ENCODE measurements at places on chromosomes 3 and 15.

- no peak for DNase-seq
Measured at GRCh38 chr15:28985316-28985645, 99.5 kb downstream of the APBA2 start.

DNA sequence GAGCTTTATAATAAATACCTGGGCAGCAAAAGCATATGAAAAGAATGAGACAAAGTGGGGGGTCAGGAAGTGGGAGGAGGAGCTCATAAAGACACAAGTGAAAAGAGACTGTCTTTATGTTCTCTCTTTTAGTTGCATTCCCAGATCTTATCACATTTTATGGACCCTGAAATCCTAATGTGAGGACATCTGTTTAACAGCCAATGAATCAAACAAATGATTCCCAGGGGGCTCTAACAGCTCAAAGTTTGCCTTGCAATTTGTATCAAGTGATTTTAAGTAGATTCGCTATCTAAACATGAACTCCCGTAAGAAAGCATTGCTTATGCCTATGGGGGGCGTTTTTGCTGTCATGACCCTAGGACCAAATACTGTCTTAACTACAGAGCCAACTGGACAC, 332.3 kb upstream of the CNTN4 start:
- DNase-seq = no peak

DNA sequence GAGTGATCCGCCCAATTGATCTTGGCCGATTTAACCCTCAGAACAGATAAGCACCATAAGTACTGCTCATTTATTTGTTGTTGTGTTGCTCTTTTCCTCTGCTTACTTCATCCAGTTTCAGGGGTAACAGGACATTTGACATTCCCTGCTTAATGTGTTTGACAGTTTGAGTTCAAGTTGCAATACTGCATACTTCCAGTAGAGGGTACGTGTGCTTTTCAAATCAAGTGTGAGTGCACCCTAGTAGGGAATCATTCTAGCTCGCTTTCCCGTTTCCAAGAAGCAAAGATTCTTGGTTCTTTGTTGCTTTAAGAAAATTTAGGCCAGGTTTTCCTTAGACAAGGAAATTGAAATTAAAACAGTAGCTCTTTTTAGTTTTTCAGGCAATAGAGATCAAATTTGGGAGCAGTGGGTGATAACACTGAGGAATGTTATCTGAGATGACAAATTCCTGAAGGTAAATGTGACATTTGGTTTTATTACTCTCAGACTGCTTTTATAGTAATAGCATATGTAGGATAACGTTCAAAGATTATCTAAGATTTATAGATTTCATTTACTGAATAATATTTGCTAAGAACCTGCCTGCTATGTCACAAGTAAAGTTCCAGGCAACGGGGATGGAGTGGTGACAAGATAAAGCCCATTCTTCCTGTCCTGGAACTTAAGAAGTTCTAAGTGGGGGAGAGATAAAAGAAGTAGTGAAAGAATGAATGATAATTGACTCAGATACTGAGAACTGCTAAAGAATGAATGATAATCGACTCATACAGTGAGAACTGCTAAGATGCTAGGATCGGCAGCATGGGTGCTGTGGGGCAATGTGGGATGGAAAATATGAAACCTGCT, 73.3 kb downstream of the SYNPR start:
- DNase-seq = peak; percentile 57

- DNase-seq = no peak
Measured at GRCh38 chr15:52706091-52706490, 26.9 kb upstream of the ATOSA start.

DNA sequence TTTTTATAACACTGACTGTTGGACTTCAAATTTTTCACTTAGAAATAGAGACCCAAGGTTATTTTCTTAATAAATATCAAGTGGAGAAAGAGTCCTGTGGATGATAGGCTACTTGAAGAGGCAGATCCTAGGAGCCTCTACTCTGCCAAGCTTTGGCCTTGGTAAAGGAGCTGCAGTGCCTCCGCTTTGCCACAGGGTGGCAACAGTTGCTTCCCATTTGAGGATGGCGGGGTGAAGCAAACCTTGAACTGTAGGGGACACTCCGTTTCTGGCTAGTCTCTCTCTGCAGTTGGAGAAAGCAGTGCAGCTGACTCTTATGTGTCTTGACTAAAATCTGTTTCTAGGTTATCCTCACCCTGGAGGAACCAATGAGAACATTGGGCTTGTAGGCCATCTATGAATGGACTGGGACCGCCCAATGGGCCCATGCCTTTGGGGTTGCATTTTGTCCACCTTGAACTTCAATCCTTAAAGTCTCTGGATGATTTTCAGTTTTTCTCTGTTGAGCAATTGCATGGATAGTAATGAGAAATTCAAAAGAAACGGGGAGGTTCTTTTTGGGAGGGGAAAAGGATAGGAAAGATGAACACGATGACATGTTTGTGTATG, 9.8 kb downstream of the SCG5 start:
- DNase-seq = peak; percentile 51

GRCh38 chr3:87082796-87083440, 92.0 kb upstream of the VGLL3 start:
- peak; percentile 73 for DNase-seq

DNA sequence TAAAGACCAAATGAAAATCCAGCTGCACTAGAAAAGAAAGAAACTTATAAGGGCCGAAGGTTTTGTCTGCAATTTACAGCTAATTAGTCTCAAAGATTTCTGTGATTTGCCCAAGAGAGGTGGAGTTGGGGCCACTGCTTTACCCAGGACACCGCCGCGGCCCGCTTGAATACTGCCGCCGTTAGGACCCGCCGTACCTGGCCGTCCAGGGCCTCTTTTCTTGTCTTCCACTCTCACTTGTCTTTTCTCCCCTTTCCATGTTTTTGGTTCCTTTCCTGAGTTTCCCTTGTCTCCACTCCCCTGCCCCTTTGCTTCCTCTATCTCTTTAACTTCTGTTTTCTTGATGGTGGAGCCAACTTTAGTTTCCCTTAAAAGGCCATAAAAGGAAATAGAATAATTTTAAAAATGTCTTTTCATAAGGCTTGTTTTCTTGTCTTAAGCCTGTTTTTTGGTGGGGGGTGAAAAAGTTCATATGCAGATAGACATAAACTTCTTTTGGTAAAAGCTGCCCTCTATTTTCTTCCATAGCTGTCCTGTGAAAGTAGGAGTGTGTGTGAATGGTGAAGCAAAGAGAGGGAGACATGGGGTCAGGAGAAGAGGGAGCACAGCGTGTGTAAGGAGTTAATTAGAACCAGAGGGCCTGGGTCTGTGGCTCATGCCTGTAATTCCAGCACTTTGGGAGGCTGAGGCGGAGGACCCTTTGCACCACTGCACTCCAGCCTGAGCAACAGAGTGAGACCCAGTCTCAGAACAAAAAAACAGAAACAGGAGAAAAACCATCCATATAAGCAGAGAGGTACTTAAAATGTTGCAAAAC, 16.0 kb upstream of the CCNL1 start:
- peak; percentile 34 for DNase-seq

DNA sequence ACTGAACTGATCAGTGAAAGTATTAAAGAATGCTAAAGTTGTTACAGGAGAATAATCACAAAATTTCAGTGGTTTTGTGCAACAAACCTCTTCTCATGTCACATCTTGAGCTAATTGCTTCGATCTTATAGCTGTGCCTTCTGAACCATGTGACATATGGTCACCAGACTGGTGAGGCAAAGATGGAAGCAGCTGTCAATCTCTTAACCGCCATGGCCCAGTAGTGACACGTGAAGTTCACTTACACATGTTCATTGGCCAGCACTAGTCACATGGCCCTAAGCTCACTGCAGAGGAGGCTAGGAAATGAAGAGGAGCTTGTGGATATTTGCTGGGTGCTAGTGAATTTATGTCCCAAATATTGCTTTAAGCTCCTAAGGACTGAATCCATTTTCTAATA, 32.5 kb downstream of the BOC start:
- no peak for DNase-seq

DNA sequence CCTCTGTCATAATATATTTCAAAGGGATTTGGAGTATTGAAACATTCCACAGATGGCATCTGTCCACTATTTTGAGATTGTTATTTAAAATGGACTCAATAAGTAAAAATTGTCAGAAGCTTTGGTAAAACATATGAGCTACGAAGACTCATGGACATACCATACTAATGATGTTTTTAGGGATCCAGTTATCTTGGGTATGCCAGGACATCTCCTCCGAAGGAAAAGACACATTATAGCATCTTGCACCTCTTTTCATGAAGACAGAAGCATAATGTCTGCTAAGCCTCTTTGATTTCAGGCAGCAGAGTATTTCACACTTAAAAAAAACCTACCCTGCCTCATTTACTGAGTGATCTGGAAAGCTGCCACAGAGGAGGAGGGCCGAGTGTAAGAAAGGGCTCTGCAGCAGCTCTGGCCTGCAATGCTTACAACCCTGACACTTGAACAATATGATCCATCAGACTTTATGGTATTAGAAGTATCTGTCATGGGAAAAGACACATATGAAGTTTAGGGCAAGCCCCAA, 284.8 kb downstream of the TUSC7 start:
- DNase-seq = no peak

- DNase-seq = no peak
Measured at GRCh38 chr15:89196994-89197393, 24.4 kb downstream of the RLBP1 start.

- peak; percentile 27 for DNase-seq
Measured at GRCh38 chr3:48634661-48635221, 520 bp downstream of the SLC26A6 start.

DNA sequence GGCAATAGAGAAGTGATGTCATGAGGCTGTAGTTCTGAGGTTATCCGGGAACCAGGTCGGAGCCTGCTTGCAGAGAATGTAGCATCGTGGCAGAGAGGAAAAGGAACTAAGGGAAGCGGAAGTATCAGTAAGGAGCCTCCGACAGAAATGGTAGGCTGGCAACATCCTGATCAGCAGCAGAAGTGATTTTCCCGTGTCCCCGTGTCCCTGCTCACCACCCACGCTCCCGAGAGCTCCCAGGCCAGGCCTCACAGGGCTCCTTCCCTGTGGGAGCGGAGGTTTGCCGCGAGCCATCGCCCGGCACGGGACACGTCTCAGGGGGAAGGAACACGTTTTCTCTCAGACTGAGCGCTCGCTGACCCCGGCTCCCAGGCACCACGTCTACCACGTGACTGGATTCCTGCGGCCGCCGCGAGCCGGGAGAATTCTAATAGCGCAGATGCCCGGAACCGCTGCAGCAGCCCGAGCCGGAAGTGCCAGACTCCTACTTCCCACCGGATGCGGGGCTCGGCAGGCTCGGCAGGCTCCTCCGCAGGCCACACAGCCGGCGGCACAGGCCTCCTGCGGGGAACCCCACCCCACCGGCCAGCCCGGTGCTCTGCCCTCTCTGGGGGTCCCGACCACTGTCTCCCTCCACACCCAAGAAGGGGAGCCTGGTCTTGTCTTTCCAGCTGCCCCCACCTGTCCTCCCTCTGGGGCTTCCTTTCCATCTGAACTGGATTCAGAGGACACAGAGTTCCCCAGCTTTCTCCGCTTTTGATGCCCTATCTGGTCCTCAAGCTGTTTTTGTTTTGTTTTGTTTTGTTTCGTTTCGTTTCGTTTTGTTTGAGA, 99.3 kb downstream of the BDH1 start:
- DNase-seq = peak; percentile 56

DNA sequence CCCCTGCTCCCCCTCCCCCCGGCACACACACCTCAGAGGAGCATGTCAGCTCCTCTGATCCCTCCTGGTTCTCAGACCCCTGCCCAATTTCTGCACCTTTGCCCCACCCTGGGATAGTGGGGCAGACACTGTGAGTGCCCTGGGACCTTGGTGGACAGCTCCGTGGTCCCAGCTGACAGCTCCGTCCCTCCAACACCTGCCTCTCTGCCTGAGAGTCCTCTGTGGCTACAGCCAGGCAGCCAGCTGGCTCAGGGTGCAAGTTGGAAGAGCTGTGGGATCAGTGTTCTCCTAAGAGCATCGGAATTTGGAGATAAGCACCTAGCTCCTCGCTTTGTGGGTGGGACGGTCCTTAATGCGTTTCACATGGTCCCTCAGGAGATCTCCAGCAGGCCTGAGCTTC, 43.7 kb upstream of the PGPEP1L start:
- no peak for DNase-seq

- DNase-seq = peak; percentile 89
Measured at GRCh38 chr15:100873029-100873677, 6.5 kb upstream of the ALDH1A3 start.

- no peak for DNase-seq
Measured at GRCh38 chr3:74122281-74122680, 492.2 kb downstream of the CNTN3 start.

GRCh38 chr15:79050341-79050740, 40.2 kb downstream of the RASGRF1 start:
- DNase-seq = no peak

GRCh38 chr15:98758224-98758623, 109.9 kb downstream of the IGF1R start:
- DNase-seq = no peak

GRCh38 chr15:101207867-101208288, 44.0 kb downstream of the CHSY1 start:
- DNase-seq = no peak

GRCh38 chr3:53748512-53749271, 97.5 kb downstream of the CHDH start:
- no peak for DNase-seq

DNA sequence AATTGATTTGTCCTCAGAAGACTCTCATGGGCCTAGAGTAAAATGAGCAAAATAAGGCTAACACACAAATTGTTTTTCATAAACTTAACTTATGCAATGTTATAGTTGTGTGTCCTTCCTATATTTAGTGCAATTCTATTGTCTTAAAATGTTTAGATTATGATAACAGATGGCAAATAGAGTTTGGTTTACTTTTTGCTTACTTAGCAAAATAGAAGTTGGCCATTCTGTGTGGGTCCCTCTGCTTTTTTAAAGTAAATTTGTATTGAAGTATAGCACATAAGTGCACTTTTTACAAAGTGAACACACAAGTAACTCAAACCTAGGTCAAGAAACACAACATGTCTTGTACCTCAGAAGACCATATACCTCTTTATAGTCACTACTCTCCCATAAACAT, 150.6 kb upstream of the RARB start:
- no peak for DNase-seq

- DNase-seq = no peak
Measured at GRCh38 chr15:36965570-36966342, 134.6 kb downstream of the MEIS2 start.

DNA sequence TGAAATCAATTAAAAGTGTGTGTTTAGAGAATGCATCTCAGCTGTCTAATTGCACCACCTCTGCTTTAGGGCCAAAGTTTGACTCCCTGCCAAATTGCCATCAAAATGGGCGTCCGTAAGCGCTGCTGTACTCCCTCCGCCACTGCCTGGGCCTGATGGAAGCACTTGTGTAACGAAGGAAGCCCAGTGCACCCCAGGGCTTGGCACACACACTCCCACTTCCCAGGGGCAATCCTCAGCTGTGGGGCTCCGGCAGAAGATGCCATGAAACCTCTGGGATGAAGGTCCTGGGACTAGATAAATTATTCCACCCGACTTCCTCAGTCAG, 137.8 kb downstream of the RORA start:
- DNase-seq = no peak
